Hepatocyte (in vitro differentiated cells): ENCODE measurements at places on chromosomes 1 and 21. TPM values are rescaled to one million over a fixed set of nuclear protein-coding genes. Genes with fewer than 3 reads are reported as not detected.

DNA sequence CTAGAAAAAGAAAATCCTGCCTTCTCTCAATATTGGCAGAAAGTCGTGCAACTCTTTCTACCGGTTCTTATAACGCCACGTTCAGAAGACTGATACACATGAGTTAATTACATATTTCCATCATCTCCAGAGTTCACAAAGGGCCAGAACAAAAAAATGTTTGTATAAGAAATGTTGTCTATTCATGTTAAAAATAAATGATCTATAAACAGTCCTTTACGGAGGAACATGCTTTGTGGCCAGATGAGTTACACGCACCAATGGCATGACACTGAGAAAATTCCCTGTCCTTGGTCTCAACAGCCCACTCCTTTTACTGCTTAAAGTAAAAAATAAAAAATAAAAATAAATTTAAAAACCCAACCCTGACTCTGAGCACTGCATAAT lies 29.5 kb downstream of the C2CD2 start:
- DNase-seq, result no peak

TMEM222 gene
- polyA plus RNA-seq, result 55.3 and 57.1 TPM in 2 replicates

- peak; percentile 65 for DNase-seq
These were observed 10.0 kb downstream of the PDPN start for GRCh38 chr1:13593511-13594131.

HPCAL4 gene
- 12.6 and 13.8 TPM in 2 replicates for polyA plus RNA-seq

CGN gene
- 46.3 and 54.5 TPM in 2 replicates for polyA plus RNA-seq

DNA sequence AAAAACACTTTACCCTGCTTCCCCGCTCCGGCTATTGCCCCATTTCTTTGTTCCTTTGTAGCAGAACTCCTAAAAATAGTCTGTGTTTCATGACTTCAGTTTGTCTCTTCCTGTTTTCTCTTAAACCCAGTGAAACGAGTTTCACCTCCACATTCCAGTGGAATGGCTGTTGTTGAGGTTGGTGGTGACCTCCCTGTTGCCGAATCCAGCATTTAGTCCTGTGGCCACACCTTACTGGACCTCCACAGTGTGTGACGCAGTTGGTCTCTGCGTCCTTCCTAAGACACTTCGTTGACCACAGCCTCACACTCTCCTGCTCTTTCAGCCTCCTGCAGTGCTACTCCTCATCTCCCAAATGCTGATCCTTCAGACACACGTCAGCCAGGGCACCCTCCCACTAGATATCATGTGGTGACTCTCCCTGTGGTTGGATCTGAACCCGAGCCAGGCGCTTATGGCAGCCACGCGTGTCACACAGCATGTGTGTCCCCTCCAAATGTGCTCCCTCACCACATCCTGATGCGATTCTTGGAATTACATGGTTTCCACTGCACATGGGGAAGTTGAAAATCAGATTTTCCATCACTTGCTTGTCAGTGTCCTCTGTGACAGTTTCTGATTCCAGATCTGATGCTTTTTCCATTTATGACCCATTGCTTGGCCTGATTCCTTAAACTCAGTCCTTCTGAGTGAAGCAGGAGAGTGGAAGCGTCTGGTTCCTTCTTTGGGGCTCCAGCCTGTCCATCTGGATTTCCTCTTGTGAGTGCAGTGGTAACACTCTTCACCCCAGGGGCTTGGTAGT lies 99.1 kb upstream of the ARTN start:
- no peak for DNase-seq

GRCh38 chr1:195335541-195335940 lies 1272.7 kb downstream of the KCNT2 start:
- no peak for DNase-seq

PAQR7 gene
- 3.3 and 4.8 TPM in 2 replicates for polyA plus RNA-seq
